GM23338 (cell line): ENCODE measurements at places on chromosomes 4 and X. TPM values are rescaled to one million over a fixed set of nuclear protein-coding genes. Genes with fewer than 3 reads are reported as not detected.

Gene RTL9
- total RNA-seq, result 0.19 and 0.31 TPM in 2 replicates

Gene KLHL5
- total RNA-seq, result 24.5 and 26.9 TPM in 2 replicates

GRCh38 chr4:110769578-110769977 is 146.7 kb upstream of the PITX2 start:
- no peaks in the 10 kb centered on the region for H3K36me3 ChIP-seq
- no peak overlapping the region for H3K4me3 ChIP-seq
- no peak overlapping the region for H3K27ac ChIP-seq
- no peak for DNase-seq
- H3K4me1 ChIP-seq, result no peaks in the 10 kb centered on the region

Gene LINC00632
- 10.9 and 23.5 TPM in 2 replicates for total RNA-seq

DNA sequence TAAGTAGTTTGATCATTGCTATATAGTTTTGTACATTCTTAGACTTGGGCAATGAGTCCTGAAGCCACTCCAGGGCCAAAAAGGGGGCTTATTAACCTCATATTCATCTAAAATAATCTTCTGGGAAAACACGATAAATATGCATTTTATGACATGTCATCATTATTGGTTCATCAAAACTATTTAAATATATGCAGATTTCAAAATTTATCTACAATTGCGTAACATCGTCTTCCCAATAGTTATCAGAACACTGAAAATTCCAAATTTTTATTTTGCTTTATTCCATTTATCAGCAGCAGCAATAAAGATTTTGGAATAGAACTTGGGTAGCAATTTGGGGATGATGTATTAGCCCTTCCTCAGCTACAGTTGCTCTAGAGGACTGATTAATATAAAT is 550.0 kb downstream of the IQCM start:
- H3K27me3 ChIP-seq, result no peaks in the 10 kb centered on the region
- no peak overlapping the region for H3K4me3 ChIP-seq
- H3K27ac ChIP-seq, result no peak overlapping the region
- H3K4me1 ChIP-seq, result no peaks in the 10 kb centered on the region
- no peaks in the 10 kb centered on the region for H3K36me3 ChIP-seq
- no peak for DNase-seq

- peak; percentile 1 for DNase-seq
- no peak within 1 kb of the TSS for H3K4me3 ChIP-seq
- H3K27me3 ChIP-seq, result no peaks in the 10 kb centered on the region
- H3K27ac ChIP-seq, result no peak within 1 kb of the TSS
- H3K36me3 ChIP-seq, result no peaks in the 10 kb centered on the region
Measured at GRCh38 chrX:85379174-85379907, at the start of gene POF1B. POF1B (minus strand) TSS chrX:85379665; CDS start chrX:85379454, 211 bp downstream.

GRCh38 chr4:80586716-80587115 is 251.2 kb downstream of the CFAP299 start:
- no peak for DNase-seq
- H3K4me3 ChIP-seq, result no peak overlapping the region
- no peaks in the 10 kb centered on the region; the same call in 1 of the 2 replicates for H3K36me3 ChIP-seq
- no peak overlapping the region for H3K27ac ChIP-seq
- no peaks in the 10 kb centered on the region for H3K4me1 ChIP-seq
- no peaks in the 10 kb centered on the region for H3K27me3 ChIP-seq

Gene TRAM1L1
- total RNA-seq, result 1.5 and 2.6 TPM in 2 replicates

DNA sequence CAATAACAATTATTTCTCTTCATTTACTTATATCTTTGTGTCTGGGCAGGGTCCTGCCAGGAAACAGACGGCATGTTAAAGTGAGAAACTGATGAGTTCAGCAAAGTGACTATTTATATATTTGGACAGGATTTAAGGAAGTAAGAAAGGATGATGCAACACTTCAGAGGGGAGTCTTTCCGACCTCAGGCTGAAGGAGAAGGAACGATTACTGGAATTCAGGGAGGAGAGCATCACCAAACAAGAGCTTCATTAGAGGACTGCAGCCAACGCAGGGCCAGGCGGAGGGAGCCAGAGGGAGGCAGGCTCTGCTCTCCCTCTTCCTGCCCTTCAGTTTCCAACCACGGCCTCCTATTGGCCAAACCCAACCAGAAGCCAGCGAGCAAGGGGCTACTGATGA is 1.5 kb upstream of the TLR7 start:
- no peak overlapping the region for H3K4me3 ChIP-seq
- H3K36me3 ChIP-seq, result no peaks in the 10 kb centered on the region
- no peaks in the 10 kb centered on the region for H3K27me3 ChIP-seq
- H3K4me1 ChIP-seq, result no peaks in the 10 kb centered on the region

DNA sequence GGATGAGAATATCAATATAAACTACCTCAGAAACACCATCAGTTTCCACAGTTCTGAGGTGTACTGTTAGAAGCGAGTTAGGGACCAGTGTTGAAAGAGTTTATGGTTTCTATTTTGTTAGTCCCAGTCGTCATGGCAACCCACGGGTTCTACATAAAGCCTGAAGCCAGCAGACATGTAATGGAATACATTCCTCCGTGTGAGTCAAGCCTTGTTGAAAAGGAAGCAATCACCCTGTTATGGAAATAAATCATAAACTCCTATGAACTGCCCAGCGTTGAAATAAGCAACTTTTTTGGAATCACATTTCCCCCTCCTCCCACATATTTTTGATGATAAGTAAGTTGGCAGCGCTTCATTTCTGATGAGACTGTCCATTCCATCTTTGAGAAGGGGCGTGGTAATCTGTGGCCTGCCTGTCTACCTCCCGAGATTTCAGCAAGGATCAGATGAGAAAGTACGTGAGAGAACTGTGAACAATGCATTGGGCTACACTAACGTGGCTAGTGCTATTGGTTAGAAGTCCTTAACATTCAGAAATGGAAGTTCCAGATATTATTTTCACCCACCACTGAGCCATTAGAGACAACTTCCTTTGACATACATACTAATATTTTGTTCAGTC is 40.4 kb upstream of the PDHA1 start:
- no peaks in the 10 kb centered on the region for H3K27me3 ChIP-seq
- no peaks in the 10 kb centered on the region for H3K4me1 ChIP-seq
- no peaks in the 10 kb centered on the region for H3K36me3 ChIP-seq
- DNase-seq, result no peak
- H3K27ac ChIP-seq, result no peak overlapping the region

Gene GLOD5
- not detected in 2 replicates for total RNA-seq

DNA sequence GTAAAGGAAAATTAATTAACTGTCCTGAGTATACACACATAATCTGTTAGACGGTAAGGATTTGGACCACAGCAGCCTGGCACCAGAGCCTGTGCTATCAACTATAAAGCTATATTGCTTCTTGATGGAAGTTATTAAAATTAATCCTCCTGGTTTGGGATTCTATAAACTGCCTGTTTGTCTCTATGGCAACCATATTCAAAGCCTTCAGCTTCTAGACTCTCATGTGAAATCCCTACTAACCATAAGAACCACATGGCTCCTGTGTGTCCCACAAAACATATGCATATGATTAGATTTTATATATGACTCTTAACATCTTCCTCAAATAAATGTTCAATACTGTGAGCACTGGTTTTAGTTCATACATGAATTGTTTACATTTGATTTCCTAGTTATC is 380.8 kb downstream of the ANKRD50 start:
- H3K4me1 ChIP-seq, result no peaks in the 10 kb centered on the region
- no peak overlapping the region for H3K4me3 ChIP-seq
- no peak for DNase-seq
- H3K36me3 ChIP-seq, result no peaks in the 10 kb centered on the region

GRCh38 chrX:23938690-23939089 is 30.9 kb downstream of the CXorf58 start:
- H3K27ac ChIP-seq, result no peak overlapping the region
- no peaks in the 10 kb centered on the region; the same call in 1 of the 2 replicates for H3K4me1 ChIP-seq
- H3K4me3 ChIP-seq, result no peak overlapping the region
- no peaks in the 10 kb centered on the region for H3K36me3 ChIP-seq
- no peaks in the 10 kb centered on the region for H3K27me3 ChIP-seq

- H3K36me3 ChIP-seq, result no peaks in the 10 kb centered on the region
- 0 out of 2 replicates have a peak overlapping the region, but pooled peaks have one; percentile 17 for H3K27ac ChIP-seq
- no peaks in the 10 kb centered on the region for H3K27me3 ChIP-seq
- peak; percentile 19 for DNase-seq
- no peak overlapping the region for H3K4me3 ChIP-seq
- H3K4me1 ChIP-seq, result peaks cover 50% of the 10 kb centered on the region
Measured at GRCh38 chrX:42090395-42090794, 167.0 kb upstream of the CASK start.

Gene PCDH18
- 63.2 and 68.1 TPM in 2 replicates for total RNA-seq
